ENCODE measurements at places on chromosomes 2 and 18.

- DNase-seq: no peak
Measured at GRCh38 chr2:95060446-95061118, 35.1 kb downstream of the MAL start.

GRCh38 chr18:11372163-11372562, 222.8 kb upstream of the PIEZO2 start:
- no peak for DNase-seq

DNA sequence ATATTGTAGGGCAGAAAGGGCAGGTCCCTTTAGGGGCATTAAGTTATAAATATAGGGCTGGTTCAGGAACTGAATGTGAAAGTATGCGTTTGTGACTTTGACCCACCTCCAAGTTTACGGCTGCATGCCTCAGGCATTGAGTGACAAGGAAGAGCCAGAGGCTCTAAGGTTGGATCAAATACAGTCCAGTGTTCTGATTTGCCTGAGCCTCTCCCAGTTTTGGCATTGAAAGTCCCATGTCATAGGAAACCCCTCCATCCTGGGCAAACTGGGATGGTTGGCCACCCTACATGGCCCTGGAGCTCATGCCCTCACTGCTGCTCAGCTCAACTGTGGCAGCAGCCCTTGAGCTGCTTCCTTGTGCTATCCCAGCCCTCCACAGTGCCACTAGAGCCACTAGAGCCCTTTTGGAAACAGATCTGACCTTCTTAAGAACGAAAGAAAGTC, 29.9 kb downstream of the HK2 start:
- no peak for DNase-seq

DNA sequence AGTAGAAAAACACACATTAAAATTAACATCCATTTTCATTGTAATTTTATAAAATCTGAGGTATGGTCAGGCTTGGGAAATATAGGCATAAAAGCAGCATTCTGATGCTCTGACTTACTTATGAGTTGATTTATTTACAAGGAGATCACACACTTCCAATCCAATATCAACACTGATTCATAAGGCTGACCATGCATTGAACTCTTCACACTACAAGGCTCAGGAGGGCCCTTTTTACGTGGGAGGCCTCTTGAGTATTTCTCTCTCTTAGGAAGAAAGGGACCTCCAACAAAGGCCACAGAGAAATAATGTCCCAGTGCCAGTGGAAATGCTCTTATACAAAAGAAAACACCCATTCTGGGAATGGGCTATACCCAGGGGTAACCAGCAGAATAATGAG, 222.8 kb downstream of the NAPG start:
- no peak for DNase-seq

GRCh38 chr18:5393779-5394178, 98.3 kb upstream of the ZBTB14 start:
- DNase-seq: no peak

DNA sequence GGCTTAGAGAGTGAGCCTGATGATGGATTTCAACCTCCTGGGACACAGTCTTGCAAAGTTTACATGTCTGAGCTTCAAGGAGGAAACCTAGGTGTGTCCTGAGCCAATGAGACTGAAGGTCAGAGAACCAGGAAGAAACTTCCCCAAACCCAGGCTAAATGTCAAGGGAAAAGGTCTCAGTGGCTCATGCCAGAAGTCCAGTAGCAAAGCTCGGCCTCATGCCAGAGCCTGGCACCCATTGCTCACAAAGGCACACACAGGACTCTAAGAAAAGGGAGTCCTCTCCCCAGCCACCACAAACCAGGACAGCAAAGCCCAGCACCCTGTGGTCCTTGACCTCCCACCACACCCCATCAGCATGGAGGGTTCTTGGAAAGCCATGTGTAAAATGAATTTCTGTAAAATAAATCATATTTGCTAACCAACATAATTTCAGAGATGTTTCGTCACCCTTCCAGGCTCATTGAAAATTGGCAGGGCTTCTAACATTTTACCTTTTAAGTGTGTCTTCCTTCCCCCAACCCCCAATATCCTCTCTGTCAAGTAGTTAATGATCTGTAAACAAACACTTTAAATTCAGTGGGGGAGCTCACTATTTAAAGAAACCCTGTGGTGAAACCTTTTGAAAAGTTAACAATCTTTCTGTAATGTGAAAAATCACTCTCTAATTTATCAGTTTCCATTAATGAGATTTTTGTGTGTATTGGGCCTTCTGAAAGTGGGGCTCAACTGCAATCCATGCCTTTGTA, 77.1 kb downstream of the BCL11A start:
- no peak for DNase-seq

GRCh38 chr2:190763901-190764514, 115.1 kb downstream of the NAB1 start:
- no peak for DNase-seq

DNA sequence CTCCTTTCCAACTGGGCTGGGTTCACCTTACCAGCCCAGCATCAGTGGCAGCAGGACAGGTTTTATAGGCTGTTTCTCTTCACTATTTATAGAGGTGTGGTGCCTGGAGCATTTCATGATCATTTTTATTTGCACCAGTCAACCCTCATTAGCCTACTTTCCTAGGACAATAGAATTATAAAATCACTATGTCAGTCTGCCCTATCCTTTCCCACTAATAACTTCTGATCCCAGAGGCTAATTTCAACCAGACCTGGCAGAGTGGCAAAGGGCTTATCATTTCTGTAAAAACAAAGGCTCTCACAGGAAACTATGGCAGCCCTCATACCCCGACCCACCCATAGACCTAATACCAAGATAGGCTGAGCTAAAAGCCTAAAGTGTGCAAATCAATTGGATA, 243.5 kb upstream of the TMEFF2 start:
- DNase-seq: no peak

DNA sequence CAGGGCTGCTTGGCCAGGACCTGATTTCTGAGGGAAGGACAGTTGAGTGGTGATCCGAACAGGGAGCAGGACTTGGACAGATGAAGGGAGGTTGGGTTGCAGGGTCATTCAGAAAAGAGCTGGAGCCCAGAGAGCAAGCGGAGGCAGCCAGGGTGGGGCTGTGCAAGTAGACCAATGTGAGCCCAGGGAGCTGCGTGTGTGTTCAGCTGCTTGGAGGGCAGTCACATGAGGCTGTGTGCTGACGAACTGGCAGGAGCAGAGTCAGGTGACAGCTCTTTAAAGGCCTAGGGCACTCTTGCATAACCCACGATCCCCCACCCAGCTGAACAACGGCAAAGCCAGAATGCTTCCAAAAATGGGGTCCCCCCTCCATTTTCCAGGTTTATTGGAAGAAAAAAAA, 4.6 kb upstream of the MLPH start:
- DNase-seq: no peak

- DNase-seq: no peak
Measured at GRCh38 chr2:58734365-58734764, 493.2 kb upstream of the FANCL start.

- DNase-seq: no peak
Measured at GRCh38 chr2:24682304-24682703, 110.9 kb downstream of the PTRHD1 start.

- no peak for DNase-seq
Measured at GRCh38 chr18:38718365-38718901, 1152.8 kb upstream of the CELF4 start.

DNA sequence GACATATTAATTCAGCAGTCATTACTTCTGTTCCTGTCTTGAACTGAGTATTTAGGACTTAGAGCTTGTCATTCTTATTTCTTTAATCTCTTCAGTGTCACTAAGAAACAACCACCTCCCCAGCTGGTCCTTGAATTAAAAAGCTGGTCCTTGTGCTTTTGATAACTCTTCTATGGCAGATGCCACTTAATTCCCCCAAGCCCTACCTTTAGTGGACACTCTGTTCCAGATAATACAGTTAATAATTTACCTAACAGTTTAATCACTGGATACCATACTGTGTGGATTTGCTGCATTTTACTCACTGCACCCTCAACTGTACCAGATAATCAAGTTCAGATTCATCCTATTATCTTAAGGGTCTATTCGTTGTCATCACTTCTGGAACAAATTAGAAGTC, 73.1 kb downstream of the SKA1 start:
- DNase-seq: no peak

Measured in T follicular helper cell (primary cell).